Pancreas (tissue), 10 donors: ENCODE measurements at places on chromosomes 4 and X. TPM values are rescaled to one million over a fixed set of nuclear protein-coding genes. Genes with fewer than 3 reads are reported as not detected.

The RNF175 gene
- polyA plus RNA-seq: 0.12 TPM

GRCh38 chr4:117699595-117699994, 334.7 kb upstream of the NDST3 start:
- DNase-seq: no peak

The PDGFRA gene
- 2.6 TPM for polyA plus RNA-seq

- DNase-seq: no peak
Observed at GRCh38 chrX:12076046-12076445, 62.2 kb upstream of the FRMPD4 start.

GRCh38 chrX:131828482-131828881, 194.6 kb upstream of the STK26 start:
- no peak for DNase-seq

- peak; percentile 50 for DNase-seq
Observed at GRCh38 chr4:145557720-145558119, 61.5 kb upstream of the MMAA start.

- peak; percentile 12 for DNase-seq
Observed at GRCh38 chr4:123785538-123785937, 388.9 kb downstream of the SPRY1 start.

DNA sequence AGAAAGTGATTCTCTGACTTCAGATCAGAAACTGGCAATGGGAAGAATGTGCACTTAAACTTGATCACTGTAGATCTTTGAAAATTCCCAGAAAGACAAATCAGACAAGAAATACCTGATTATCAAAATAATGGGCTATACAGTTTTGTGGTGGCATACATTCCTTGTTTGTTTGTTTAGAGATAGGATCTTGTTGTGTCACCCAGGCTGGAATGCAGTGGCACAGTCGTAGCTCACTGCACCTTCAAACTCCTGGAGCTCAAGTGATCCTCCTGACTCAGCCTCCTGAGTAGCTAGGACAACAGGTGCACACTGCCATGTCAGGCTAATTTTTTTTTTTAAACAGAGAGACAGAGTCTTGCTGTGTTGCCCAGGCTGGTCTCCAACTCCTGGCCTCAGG, 81.0 kb upstream of the SPRY1 start:
- DNase-seq: no peak

- DNase-seq: no peak
Observed at GRCh38 chr4:53004497-53005148, 142.5 kb downstream of the RASL11B start.

The PPARGC1A gene
- polyA plus RNA-seq: 3.2 TPM

DNA sequence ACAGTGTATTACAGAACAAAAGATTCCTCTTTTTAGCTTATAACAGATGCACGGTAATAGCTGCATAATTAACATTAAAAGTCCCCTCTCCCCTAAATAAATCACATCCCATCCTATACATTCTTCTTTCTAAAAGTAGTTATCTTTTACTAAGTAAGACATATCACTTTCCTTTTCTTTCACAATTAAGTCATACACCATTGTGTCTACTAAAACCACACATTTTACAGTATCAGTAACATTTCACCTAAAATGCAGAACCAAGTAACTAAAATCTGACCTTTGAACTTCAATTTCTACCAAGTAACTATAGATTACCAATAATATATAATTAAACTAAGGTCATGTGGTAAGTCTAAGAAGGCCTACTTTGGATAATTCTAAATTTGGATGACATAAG, 14.2 kb downstream of the DHX15 start:
- DNase-seq: no peak

DNA sequence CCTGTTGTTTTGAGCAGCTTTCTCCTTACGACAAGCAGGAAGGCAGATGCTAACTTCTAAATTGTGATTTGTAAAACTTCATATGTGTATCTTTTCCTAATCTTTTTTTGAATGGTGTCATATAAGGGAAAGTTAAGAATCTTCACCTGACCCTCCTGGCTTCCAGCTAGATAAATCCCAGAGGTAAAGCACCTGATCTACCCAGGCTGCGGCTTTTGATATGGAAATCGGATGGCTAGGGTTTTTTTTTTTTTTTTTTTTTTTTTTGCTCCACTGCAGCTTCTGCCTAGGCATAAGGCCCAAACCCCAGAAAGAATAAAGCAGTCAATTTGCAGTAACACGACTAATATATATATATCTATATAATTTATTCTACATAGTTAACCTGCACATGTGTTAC, 10.0 kb downstream of the MAB21L2 start:
- no peak for DNase-seq

DNA sequence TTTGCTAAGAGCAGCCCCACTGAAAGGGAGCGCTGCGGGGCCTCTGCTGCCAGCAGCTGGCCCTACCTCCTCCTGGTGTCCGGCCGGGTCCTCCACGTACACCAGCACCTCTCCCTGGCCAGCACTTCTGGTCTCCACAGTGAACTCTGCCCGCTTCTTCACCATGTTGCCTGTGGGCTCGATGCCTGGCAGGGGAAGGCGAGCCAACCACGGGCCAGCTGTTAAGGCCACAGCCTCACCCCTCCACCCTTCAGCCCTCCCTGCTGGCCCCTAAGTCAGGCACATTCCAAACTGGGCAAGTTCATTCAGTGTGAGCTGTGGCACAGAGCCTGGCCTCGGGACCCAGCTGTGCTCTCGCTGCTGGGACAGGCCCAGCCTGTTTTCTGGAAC, 7.8 kb downstream of the FLNA start:
- DNase-seq: no peak

GRCh38 chr4:105106426-105106825, 40.2 kb upstream of the TET2 start:
- DNase-seq: no peak

The SUPT20HL2 gene
- not detected for polyA plus RNA-seq

The SMARCA1 gene
- 27.6 TPM for polyA plus RNA-seq

The TSPAN6 gene
- 11.4 TPM for polyA plus RNA-seq

- DNase-seq: no peak
Observed at GRCh38 chr4:1458581-1458980, 52.3 kb upstream of the NKX1-1 start.

The CTAG2 gene
- polyA plus RNA-seq: not detected

GRCh38 chrX:27751976-27752375, 55.8 kb upstream of the MAGEB10 start:
- no peak for DNase-seq

DNA sequence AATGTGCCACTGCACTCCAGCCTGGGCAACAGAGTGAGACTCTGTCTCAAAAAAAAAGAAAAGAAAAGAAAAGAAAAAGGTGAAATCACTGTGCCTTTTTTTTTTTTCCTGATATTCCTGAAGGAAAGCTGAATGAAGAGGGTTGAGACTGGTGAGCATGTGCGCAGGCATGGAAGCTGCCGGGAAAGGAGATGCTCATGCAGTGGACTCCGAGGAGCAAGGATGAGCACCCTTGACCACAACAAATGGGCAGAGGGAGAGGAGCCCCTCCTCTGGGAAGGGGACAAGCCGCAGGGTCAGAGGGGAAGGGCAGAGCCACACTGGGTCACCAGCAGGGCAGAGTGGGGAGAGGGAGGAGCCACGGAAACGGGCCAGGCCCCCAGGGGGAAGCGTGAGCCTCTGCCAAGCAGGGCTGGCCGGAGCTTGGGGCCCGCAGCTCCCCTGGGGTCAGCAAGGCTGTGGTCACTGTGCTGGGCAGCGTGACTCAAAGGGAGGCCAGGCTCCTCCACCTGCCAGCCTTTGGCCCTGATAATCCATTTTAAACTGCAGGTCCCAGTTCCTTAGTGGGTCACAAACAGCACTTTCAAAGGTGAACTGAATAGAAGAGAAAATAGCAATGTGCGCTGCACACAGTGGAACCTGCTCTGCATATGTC, 79.8 kb downstream of the NAT8L start:
- no peak for DNase-seq

The PWWP3B gene
- polyA plus RNA-seq: 7.5 TPM
